ENCODE measurements at places on chromosomes 7 and 10.

DNA sequence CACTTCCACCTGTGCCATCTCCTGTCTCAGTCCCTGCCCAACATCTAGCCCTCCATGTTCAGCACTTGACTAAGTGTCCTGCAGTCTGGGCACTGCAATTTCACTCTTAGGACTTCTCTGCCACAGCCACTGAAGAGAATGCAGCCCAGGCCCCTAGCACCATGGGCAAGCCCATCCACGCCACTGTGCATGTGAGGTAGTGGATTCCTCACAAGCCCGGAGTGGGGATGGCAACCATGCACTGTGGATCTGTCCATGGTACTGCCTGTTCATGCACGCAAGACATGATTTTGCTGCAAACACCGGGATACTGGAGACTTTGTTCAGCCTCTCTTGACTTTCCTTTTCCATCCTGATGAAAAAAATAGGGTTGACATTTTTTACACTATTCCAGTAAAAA lies 12.3 kb downstream of the DDC start:
- DNase-seq, result no peak

- no peak for DNase-seq
Measured at GRCh38 chr7:18399436-18400235, 95.9 kb upstream of the HDAC9 start.

- no peak for DNase-seq
Measured at GRCh38 chr10:12589291-12589690, 239.9 kb downstream of the CAMK1D start.

DNA sequence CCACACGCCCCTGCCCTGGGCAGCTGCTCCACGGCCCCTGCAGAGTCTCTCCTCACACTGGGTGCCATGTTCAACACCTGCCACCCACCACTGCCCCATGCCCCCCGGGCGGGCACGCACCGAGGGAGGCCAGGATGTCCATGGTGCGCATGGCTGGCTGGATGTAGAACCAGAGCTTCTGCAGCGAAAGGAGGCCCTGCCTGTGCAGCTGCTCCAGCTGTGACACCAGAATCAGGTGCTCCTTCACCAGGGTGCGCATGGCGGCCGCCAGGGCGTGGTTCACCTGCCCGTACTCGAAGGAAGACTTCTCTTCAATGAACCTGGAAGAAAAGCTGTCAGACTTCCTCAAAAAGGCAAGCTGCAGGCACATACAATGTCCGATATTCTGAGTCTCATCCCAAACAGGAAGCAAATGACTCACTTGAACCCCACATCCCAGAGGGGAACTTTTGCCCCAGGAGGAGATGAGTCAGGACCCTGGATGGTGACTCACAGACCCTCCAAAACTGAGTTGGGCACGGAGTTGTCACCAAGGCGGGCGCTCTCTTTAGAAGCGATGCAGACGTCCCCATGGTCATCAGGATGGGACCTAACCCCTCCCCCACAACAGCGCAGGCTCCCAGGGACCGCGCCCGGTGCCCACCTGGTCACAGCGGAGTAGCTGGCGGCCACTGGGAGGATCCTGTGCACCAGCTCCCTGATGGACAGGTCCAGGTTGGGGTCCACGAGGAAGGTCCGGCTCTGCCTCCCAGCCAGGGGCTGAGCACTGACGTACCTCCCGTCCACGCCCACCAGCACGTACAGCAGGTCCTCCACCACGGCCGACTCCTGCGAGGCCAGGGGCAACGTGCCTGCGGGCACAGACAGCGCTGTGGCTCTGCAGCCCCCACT lies 15.5 kb downstream of the TUBGCP2 start:
- DNase-seq, result no peak

DNA sequence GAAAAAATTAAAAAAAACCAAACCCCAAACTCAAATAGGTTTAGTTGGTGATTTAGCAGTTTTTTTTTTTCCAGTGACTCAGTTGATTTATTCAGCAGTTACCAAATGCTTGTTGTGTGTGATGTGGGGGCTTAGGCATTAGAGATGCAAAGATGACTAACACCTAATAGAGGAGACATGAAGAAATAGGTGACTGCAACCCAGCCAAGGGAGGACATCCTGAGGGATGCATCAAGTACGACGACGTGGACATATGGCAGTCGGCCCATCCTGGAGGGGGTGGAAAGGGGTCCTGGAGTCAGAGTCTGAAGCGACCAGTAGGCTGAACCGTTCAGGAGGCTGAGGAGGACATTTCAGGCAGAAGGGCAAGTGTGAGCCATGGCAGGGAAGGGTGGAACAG lies 35.5 kb downstream of the LRMDA start:
- DNase-seq, result no peak

DNA sequence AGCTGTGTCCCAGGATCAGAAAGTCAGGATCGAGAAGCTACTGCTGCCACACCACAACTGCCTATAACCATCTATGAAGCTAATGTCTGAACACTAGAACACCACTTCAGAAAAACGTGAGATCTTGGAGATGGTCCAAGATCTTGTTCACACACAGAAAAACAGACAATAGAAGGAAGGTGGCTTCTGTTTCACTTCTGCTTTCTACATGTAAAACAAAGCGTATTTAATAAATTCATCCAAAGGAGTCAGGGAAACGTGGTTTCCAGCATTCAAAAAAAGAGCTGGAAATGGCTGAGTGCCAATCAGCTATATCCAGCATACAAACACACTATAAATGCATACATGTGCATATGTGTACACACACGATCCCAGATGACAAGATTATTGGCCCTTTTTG lies 70.2 kb upstream of the CCDC71L start:
- DNase-seq, result no peak

- DNase-seq, result no peak
Measured at GRCh38 chr10:93695740-93696139, 6.7 kb downstream of the FRA10AC1 start.

DNA sequence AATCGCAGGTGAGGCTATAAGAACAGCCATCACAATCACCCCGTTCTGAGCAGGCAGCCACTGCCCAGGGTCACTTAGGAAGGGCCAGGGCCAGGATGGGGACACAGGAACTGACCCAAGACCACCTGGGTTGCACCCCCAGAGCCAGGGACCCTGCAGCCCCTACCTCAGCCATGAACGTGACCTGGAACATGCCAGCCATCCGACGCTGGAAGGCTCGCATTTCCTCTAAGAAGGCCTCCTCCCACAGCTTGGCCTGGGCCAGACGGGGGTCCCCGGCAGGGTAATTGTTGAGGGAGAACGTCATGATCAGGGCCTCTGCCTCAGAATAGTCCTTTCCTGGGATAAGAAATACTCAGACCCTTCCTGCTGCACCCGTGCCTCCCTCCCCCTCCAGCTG lies 5.0 kb downstream of the NPC1L1 start:
- no peak for DNase-seq

- no peak for DNase-seq
Measured at GRCh38 chr10:131631619-131632018, 269.2 kb upstream of the PPP2R2D start.

- no peak for DNase-seq
Measured at GRCh38 chr10:69455006-69455763, 3.9 kb downstream of the TSPAN15 start.

GRCh38 chr7:55140221-55140940 lies 121.6 kb downstream of the EGFR start:
- no peak for DNase-seq

DNA sequence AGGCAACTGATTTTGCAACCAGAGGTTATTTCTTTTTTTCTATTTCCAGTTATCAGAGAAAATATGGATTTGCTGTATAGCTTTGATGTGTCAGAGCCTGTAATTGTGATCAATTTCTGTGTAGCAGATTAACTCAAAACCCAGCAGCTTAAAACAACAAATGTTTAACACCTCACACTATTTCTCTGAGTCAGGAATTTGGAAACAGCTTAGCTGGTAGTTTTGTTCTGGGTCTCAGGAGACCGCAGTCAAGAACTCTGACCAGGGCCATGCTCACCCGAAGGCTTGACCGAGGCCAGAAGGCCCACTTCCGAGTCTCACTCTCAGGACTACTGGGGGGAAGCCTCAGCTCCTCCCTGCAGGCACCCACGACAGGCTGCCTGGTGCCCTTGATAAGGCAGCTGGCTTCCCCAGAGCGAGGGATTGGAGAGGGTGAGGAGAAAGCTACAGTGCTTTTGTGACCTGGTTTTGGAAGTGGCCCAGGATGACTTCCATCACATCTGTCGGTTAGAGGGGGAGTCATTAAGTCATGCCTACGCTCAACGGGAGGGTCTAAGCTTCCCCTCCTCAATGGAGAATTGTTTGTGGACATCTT lies 105.7 kb upstream of the SHH start:
- DNase-seq, result no peak

Measured in stimulated activated CD8-positive, alpha-beta memory T cell treated with anti-CD3 and anti-CD28 coated beads, Interleukin-2, amount 100 ng/mL, for 1 hour (primary cell).